H1 (cell line): ENCODE measurements at places on chromosomes 2 and 18. TPM values are rescaled to one million over a fixed set of nuclear protein-coding genes. Genes with fewer than 3 reads are reported as not detected.

The DSG2 gene
- total RNA-seq = 138 and 144 TPM in 2 replicates

The GREB1 gene
- total RNA-seq = 41.7 and 43.4 TPM in 2 replicates

The ZC3H6 gene
- total RNA-seq = 6.9 and 7.3 TPM in 2 replicates

The SKOR2 gene
- total RNA-seq = 0.11 and 0.21 TPM in 2 replicates

The RFTN2 gene
- 1.2 and 2.4 TPM in 2 replicates for total RNA-seq

The CNRIP1 gene
- total RNA-seq = 4.6 and 5.7 TPM in 2 replicates

The LRRFIP1 gene
- 68.6 and 75.8 TPM in 2 replicates for total RNA-seq

The SLC16A14 gene
- 1.8 and 2.1 TPM in 2 replicates for total RNA-seq

The CPO gene
- total RNA-seq = 1.3 and 1.9 TPM in 2 replicates

The AAMP gene
- total RNA-seq = 119 and 125 TPM in 2 replicates

The CCL20 gene
- not detected in 2 replicates for total RNA-seq

The ARHGAP28 gene
- 14.4 and 15.4 TPM in 2 replicates for total RNA-seq

The AQP12B gene
- total RNA-seq = not detected in 2 replicates

The MFF gene
- 86.8 and 89.5 TPM in 2 replicates for total RNA-seq

The GRHL1 gene
- total RNA-seq = 2.8 and 3.6 TPM in 2 replicates

The ORC4 gene
- 63.4 and 63.7 TPM in 2 replicates for total RNA-seq

The SERPINB13 gene
- not detected in 2 replicates for total RNA-seq

The C1GALT1C1L gene
- total RNA-seq = not detected in 2 replicates

The CAPN14 gene
- 0.07 and 0.08 TPM in 2 replicates for total RNA-seq

The OTOS gene
- total RNA-seq = 0.63 TPM in 1 of 2 replicates, not detected in the other

The SH2D6 gene
- 1.3 TPM in 1 of 2 replicates, not detected in the other for total RNA-seq

The SIGLEC15 gene
- total RNA-seq = 0.37 and 0.54 TPM in 2 replicates

The TMEM37 gene
- 9.9 and 11.0 TPM in 2 replicates for total RNA-seq
